ENCODE measurements at places on chromosomes 6 and 20.

DNA sequence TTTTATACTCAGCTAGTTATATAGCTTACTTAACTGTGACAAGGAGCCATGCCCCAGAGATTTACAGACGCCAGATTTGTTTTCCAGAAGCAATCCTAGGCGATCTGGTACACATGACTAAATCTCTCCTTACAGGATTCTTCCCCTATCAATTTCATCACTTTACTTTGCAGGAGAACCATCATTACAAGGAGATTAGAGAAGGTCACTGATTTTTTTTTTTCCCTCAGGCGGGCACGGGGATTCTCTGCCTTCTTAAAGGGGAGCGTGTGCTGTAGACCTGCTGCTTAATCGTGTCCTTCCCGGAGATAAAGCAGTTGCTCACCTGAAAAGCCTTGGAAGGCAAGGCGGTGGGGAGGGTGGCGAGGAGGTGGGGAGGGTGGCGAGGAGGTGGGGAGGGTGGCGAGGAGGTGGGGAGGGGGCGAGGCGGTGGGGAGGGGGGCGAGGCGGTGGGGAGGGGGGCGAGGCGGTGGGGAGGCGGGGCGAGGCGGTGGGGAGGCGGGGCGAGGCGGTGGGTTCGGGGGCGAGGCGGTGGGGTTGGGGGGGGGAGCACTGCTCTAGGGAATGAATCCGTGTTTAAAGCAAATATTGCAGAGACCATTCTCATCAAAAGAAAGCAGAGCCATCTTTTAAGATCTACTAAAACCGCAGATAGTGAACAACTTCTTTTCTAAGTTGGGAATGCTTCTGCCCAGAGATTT lies 14.3 kb upstream of the MRAP2 start:
- H3K27me3 ChIP-seq = no peaks in the 10 kb centered on the region
- no peak for DNase-seq
- no peak overlapping the region for H3K4me3 ChIP-seq
- H3K36me3 ChIP-seq = no peaks in the 10 kb centered on the region

DNA sequence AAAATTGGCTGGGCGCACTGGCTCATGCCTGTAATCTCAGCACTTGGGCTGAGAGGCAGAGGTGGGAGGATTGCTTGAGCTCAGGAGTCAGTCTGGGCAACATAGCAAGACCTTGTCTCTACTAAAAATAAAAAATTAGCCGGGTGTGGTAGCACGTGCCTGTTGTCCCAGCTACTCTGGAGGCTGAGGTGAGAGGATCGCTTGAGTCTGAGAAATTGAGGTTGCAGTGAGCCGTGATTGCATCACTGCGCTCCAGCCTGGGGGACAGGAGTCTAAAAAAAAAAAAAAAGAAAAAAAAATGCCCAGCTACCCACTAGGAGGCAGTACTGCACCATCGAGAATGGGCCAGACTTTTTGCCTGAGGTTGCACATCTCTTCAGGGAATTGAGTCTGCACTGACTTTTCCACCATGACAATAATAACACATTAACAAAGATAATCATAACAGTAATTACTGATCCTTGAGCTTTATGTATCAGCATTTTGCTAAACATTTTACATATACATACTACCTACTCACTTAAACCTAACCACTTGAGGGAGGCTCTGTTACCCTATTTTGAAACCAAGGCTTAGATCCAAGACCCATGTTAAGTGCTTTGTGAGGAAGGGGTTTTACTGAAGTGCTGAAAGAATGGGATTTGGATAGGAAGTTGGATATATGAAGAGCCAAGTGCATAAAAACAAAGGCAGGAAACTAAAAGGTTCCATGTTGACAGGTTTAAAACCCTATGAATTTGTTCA lies 21.0 kb downstream of the SRSF3 start:
- no peak overlapping the region for H3K4me3 ChIP-seq
- peaks cover 11% of the 10 kb centered on the region for H3K4me1 ChIP-seq
- no peak for DNase-seq
- no peaks in the 10 kb centered on the region for H3K27me3 ChIP-seq
- peaks cover 13% of the 10 kb centered on the region for H3K36me3 ChIP-seq
- no peak overlapping the region for H3K27ac ChIP-seq

GRCh38 chr6:161838306-161839035 lies 564.6 kb upstream of the AGPAT4 start:
- no peak overlapping the region for H3K4me3 ChIP-seq
- DNase-seq = peak; percentile 41
- H3K36me3 ChIP-seq = no peaks in the 10 kb centered on the region
- H3K4me1 ChIP-seq = no peaks in the 10 kb centered on the region
- no peaks in the 10 kb centered on the region for H3K27me3 ChIP-seq
- no peak overlapping the region for H3K27ac ChIP-seq

DNA sequence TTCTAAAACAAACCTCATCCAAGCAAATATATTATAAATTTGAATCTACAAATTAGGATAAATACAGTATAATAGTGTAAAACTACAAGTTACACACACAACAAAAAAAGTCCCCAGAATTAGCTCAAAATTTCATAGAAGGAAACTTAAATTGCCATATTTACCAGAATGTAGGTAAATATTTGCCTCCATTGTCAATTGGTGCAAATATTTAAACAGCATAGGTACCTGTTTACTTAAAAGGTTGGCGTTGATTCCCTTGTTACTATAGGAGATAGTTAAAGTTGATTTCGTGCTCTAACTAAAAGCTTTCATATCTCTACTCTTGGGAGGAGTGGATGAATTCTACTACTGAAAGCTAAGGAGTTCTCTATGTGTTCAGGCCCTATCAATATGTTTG lies 111.6 kb upstream of the TENT5A start:
- H3K4me3 ChIP-seq = no peak overlapping the region
- no peak for DNase-seq
- no peaks in the 10 kb centered on the region for H3K36me3 ChIP-seq
- no peaks in the 10 kb centered on the region for H3K4me1 ChIP-seq

- H3K27ac ChIP-seq = no peak overlapping the region
- no peaks in the 10 kb centered on the region for H3K27me3 ChIP-seq
- H3K4me3 ChIP-seq = no peak overlapping the region
- DNase-seq = no peak
- no peaks in the 10 kb centered on the region for H3K4me1 ChIP-seq
Measured at GRCh38 chr20:61705386-61706258, 360.1 kb downstream of the TAF4 start.

All from thyroid gland (tissue), 4 donors.